Stimulated activated CD8-positive, alpha-beta memory T cell treated with anti-CD3 and anti-CD28 coated beads, Interleukin-15, amount 100 ng/mL, for 1 hour (primary cell): ENCODE measurements at places on chromosomes 3 and 15.
A peak's percentile ranks its signal among the peaks of the same experiment; 100 is the strongest.

DNA sequence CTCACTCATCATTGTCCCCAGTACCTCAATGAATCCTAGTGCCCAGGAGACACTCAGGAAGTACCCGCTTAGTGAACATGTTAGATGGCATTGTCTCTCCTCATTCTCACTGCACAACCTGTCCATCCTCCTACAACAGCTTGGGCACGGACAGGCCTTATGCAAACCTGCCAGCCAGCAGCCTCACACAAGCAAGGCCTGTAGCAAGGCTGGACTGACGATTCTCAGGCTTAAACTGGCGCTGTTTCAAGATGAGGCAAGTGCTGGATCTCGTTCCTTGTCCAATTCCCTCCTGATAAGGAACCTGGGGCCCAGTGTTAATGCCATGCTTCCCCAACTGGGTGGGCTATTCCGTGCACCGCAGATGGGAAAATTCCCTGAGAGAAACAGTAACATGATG lies 59.0 kb downstream of the CDCP1 start:
- no peak for DNase-seq

- DNase-seq = peak; percentile 14
Measured at GRCh38 chr15:68791431-68792283, 29.0 kb downstream of the ANP32A start.

DNA sequence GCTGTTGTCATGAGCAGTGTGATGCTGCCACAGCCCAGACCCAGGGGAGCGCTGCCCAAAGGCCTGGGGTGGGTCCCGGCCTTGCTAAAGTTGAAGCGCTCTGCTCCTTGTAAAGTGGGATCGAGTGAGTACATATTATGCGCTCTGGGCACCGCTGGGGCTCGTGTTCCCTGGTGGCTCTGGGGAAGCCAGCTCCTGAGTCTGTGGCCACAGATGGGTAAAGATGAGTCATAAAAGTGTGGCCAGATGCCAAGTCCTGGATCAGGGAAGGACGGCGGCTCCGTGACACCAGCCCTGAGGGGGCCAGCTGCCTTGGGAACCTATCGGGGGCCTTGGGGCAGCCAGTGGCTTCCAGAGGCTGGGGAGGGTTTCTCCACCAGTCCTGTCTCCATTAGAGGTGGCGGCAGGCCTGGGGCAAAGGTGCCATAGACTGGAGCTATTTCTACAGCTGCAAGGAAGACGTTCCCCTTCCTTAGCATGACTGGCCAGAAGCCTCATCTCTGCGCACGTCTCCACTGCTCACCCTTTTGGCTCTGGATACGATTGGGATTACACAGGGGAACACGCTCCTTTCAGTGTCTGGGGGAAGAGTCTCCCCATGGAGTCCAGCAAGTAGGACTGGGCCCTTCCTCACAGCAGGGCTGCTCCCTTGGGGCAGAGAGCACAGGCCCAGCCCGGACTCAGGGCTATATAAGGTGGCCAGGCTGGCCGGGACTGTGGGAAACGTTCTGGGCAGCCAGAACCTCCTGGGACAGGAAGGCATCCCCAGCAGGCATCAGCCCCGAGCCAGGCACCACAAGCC lies 1.2 kb upstream of the ITIH4 start:
- no peak for DNase-seq

DNA sequence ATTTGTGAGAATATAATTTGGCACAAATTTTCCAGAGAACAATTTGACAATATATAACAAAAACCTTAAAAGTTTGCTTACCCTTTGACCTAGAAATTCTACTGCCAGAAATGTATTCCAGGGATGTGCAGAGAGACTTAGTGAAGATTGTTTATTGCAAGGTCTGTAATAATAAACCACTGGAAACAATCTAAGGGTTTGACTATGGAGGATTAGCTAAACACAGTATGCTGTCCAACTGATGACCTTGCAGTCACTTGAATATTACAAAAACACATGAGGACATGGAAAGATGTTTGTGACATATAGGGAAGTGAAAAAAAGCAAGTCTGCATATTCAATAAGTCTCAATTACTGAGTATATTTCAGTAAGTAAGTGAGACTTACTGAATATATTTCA lies 48.1 kb upstream of the CDV3 start:
- DNase-seq = no peak

GRCh38 chr3:178079966-178080365 lies 456.3 kb upstream of the KCNMB2 start:
- no peak for DNase-seq

DNA sequence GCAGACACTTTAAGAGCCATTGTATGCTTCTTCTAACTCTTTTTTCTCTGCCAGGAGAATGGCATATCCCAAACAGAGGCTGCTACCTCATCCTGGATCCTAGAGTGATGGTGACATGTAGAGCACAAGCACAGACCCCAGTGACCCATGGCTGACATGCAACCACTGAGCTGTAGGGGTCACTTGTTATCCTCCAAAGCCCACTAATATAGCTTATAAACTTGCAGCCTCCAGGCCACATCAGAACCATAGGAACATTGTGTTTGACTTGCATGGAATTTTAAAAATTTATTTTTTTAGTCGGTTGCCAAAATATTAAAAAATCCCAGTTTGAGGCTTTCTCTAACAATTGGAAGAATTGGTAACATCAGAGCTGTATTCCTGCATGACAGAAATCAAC lies 283.0 kb upstream of the WNT5A start:
- DNase-seq = no peak

- no peak for DNase-seq
Measured at GRCh38 chr3:23422517-23422851, 219.4 kb downstream of the UBE2E2 start.

- no peak for DNase-seq
Measured at GRCh38 chr3:59081071-59081470, 31.2 kb upstream of the CFAP20DC start.

GRCh38 chr3:194311000-194311399 lies 40.1 kb downstream of the CPN2 start:
- no peak for DNase-seq

DNA sequence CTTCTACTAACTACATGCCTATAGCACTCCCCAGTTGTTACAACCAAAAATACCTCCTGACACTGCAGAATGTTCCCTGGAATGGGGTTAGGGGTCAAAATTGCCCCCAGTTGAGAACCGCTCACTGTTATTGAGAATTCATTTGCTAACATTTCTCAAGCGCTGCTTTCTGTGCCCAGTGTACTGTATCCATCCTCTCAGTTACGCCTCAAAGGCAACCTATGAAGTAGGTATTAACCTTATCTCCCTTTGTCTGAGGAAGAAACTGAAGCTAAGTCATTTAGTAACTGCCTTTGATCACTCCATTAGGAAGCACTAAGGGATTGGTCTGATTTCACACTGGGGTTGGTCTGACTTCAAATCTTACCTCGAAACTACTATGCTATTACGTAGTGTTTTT lies 70.1 kb downstream of the CADPS start:
- no peak for DNase-seq

DNA sequence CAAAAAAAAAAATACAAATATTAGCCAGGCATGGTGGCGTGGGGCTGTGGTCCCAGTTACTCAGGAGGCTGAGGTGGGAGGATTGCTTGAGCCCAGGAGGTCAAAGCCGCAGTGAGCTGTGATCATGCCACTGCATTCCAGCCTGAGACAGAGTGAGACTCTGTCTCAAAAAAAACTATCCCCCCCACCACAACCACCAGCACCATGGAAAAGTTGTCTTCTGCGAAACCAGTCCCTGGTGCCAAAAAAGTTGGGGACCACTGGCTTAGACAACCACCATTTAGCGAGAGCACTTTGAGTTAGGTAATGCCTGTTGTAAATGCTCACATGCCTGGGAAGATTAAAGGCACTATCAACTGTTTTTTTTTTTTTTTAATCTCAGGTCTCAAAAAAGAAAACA lies 15.4 kb downstream of the ARHGAP31 start:
- no peak for DNase-seq

DNA sequence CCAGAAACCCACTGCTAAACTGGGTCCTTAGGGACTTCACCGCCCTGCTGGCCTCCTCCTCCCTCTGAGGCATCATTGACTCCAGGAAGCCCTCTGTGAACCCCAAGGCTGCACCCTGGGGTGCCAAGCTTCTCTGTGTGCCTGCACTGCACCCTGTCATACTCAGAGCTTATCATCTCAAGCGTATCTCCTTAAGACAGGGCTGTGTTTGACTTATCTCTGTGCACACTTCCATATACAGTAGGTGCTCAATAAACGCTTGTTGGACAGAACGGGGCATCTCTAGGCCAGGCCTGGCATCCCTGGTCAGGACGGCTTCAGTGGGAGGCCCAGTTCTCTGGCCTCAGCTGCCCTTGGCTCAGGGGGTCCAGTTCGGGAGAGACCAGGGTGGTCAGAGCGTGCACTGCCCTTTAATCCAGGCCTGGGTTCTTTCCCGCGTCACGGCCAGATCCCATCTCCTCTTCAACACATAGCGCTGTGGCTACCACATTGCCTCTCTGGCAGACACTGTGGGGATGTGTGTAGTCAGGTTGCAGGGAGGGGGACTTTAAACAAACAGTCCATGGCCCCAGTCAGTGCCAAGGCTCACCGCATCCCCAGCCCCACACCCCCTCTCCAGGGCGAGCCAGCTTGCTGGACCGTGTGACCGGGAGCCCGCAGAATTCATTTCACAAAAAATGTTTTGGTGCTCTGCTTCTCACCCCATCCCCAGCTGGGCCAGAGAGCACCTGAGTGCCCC lies 33.4 kb downstream of the MAGEF1 start:
- no peak for DNase-seq

- DNase-seq = no peak
Measured at GRCh38 chr15:78840661-78841375, 29.6 kb upstream of the ADAMTS7 start.

DNA sequence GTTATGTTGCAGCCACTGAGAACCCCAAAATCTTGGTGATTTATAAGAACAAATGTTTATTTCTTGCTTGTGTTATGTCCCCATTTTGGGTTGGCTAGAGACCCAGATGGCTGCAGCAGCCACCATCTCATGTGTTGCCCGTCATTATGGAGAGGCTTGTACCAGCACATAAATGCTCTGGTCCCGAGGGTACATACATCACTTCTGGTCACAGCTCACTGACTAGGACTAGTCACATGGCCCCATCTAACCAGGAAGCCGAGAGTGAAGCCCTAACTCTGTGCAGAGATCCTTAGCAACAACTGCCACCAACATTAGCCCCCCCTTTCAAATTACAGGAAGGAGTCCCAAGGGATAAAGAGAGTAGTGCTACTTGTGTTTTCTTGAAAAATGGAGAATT lies 25.5 kb upstream of the HACD2 start:
- no peak for DNase-seq

DNA sequence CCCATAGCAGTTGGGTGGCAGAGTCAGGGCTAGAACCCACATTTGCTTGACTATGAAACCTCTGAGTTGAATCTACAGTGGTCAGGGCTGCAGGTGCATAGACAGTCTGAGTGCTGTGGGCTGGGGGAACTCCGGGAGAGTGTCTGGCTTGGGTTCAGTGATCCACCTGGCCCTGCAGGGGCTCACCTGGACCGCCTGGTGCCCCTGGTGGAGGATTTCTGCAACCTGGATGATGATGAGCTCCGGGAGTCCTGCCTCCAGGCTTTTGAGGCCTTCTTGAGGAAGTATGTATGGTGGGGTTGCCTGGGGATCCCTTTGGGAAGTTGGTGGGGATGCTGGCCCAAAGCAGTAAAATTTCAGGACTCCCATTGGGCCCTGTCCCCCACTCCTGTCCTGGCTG lies 16.3 kb downstream of the CAND2 start:
- no peak for DNase-seq

- DNase-seq = no peak
Measured at GRCh38 chr3:172800156-172800555, 49.6 kb downstream of the ECT2 start.

- no peak for DNase-seq
Measured at GRCh38 chr3:81033684-81034083, 727.8 kb downstream of the GBE1 start.

- no peak for DNase-seq
Measured at GRCh38 chr3:156837115-156837514, 11.0 kb downstream of the LEKR1 start.

GRCh38 chr3:172034786-172035685 lies 4.3 kb upstream of the FNDC3B start:
- DNase-seq = no peak

GRCh38 chr15:62456011-62456920 lies 291.2 kb upstream of the C2CD4B start:
- DNase-seq = no peak

GRCh38 chr3:186520957-186521842 lies 23.0 kb downstream of the CRYGS start:
- no peak for DNase-seq

DNA sequence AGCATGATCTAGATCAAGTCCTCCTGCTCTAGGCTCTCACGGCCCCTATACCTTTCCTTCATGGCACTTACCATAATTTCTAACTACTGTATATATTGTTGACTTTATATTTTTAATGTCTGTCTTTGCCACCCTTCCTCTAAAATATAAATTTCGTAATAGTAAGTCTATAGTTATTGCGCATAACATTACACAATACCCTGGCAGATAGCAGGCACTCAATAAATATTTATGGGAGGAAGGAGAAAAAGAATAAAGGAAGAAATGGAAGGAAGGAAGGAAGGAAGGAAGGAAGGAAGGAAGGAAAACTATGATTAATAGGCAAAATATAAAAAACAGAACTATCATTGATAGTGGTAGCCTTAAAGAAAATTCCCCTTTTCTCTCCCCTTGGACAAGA lies 190.3 kb upstream of the LMCD1 start:
- no peak for DNase-seq

DNA sequence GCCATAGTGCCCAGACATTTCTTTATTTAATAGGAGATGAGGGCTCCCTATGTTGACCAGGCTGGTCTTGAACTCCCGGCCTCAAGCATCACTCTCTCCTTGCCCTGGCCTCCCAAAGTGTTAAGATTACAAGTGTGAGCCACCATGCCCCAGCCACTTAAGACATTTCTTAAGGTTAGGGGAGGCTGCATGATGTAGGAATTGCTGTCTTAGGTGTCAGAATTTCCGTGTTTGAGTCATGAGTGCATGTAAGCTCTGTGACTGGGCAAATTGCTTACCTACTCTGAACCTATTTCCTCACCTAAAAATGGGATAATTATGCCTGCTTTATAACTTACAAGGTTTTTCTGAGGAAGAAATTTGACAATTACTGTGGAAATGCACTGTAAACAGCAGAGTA lies 34.2 kb upstream of the SIAH2 start:
- no peak for DNase-seq

DNA sequence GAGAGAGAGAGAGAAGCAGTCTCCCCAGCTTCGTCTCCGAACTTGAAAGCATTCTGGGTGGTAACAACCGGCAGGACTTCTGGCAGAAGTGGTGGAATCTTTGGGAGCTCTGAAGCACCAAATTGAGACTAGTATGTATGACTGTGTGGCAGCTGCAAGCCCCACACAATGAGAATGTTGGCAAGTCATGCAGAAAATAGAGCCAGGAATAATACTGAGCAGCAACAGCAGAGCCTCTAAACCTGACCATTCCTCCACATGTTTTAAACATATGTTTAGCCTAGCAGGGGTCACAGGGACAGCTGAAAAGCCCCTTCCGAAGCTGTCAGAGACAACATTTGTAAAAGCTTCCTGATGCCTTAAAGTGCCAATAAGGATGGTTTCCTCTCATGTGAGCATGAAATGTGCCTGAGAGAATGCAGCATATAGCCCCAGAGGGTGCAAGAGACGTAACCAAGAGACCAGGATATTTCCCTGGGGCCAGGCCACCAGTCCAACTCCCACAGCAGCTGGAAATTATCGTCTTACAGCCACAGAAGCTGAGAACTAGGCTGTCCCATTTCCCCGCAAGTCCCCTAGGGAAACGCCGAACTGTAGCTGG lies 178.6 kb upstream of the CCDC54 start:
- DNase-seq = no peak
